ENCODE measurements at places on chromosomes 16 and 17.
A peak's percentile ranks its signal among the peaks of the same experiment; 100 is the strongest.

DNA sequence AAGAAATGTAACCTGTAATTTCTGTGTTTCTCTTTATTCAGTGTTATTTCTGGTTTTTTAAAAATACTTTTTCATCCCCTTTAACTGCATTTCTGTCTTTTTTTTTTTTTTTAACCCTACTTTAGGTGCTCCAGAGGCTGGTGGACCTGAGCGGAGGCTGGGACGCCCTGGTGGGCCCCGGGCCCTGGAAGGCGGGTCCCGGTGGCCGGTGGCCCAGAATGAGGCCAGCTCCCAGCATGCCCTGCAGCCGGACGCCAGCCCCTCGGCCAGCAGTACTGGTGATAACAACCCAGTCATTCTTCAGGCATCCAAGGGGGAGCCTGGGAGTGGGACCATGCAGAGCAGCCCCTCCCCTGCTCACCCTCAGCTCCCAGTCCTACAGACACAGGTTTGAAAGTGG is 1.5 kb downstream of the SRCAP start:
- no peak for DNase-seq

GRCh38 chr17:18928628-18929125 is 23.3 kb upstream of the SLC5A10 start:
- no peak for DNase-seq

DNA sequence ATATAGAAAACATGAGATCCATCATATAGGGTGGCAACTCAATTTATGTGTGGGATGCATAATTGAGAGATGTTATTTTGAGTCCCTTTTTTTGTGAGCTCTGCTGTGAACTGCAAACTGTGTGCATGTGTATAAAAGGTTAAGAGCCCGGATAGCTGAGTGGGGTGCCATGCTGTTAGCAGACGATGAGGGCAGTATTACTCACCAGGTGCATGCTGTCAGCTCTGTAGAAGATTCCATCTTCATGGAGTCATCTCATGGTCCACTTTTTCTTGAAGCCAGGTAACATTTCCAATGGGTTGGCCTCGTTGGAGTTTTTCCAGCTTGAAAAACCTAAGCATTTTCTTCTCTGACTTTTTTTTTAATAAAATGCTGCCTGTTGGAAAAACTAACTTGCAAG is 43.0 kb upstream of the RHBDL3 start:
- peak; percentile 6 for DNase-seq

GRCh38 chr17:12613566-12613965 is 52.1 kb upstream of the MYOCD start:
- peak; percentile 55 for DNase-seq

- no peak for DNase-seq
Observed at GRCh38 chr17:28370744-28371103, 617 bp upstream of the VTN start.

DNA sequence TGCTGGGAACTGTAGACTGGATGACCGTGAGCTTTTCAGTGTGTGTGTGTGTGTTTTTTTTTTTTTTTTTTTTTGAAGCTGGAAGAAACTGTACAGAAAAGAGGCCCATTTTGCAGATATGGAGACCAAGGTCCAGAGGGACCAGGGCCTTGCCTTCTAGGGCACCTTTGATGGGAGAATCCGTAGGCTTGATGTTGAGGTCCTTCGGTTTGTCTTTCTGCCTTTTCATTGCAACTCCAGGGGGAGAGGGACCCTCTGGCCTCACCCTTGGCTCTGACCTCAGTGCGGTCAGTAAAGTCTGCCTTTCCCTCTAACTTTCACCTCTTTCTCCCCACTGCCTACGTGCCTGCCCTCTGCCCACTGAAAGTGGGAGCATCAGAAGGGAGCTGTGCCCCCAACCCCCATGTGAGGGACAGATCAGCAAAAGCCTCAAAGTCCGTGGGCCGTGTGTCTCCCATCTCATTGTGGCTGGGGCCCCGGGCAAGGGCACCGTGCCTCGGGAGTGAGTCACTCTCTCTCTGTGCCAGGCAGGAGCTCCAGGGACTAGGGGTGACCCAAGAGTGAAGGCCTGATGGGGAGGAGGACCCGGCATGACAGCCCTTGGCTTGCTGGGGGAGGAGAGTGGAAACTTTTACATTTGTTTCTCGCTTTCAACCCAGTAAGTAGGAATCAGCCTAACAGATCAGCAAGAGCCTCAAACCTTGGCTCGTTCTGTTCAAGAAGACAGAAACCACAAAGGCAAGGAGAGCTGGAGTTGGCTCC is 123.6 kb downstream of the CMIP start:
- DNase-seq: peak; percentile 93

- no peak for DNase-seq
Observed at GRCh38 chr17:79651761-79652160, 40.9 kb upstream of the RBFOX3 start.

GRCh38 chr16:89687092-89687940 is 827 bp downstream of the CDK10 start:
- peak; percentile 47 for DNase-seq

GRCh38 chr17:5591966-5592365 is 7.7 kb upstream of the NLRP1 start:
- no peak for DNase-seq

DNA sequence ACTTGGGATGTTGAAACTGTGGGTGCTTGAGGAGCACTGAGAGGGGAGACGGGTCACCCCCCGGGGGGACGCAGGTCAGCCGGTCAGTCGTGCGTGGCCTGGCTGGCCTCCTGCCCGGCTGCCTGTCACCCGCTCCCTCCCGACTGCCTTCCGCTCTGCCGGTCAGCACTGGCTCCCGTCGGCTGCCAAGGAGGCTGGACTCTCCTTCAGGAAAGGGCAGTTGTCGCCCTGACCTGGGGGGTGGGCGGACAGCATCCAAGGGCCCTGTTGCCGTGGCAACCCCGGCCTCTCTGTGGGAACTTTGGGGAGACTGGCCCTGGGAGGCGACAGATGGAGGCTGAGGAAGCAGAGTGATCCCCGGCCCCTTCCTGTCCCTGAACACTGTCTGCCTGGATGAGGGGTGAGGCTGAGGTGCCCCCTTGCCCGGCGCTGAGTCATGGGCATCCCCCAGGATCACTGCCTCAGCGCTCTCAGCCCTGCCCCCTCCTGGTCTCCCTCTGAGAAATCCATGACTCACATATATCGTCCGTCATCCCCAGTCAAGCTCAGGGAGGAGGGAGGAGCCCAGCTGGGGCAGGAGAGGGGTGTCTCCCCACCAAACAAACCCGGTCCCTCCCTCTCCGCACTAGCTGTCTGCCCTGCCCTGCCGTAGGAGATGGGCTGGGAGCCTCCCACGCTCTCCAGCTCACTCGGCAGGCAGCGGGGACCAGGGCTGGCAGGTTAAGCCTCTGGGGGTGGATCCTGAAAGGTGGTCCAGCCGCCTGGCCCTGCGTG is at the start of gene ADGRG1:
TSS of gene ADGRG1 (plus strand) at position 623 of the 774 bp plus-strand sequence. CDS start 21,658 bp downstream, outside the sequence.
- DNase-seq: peak; percentile 96

DNA sequence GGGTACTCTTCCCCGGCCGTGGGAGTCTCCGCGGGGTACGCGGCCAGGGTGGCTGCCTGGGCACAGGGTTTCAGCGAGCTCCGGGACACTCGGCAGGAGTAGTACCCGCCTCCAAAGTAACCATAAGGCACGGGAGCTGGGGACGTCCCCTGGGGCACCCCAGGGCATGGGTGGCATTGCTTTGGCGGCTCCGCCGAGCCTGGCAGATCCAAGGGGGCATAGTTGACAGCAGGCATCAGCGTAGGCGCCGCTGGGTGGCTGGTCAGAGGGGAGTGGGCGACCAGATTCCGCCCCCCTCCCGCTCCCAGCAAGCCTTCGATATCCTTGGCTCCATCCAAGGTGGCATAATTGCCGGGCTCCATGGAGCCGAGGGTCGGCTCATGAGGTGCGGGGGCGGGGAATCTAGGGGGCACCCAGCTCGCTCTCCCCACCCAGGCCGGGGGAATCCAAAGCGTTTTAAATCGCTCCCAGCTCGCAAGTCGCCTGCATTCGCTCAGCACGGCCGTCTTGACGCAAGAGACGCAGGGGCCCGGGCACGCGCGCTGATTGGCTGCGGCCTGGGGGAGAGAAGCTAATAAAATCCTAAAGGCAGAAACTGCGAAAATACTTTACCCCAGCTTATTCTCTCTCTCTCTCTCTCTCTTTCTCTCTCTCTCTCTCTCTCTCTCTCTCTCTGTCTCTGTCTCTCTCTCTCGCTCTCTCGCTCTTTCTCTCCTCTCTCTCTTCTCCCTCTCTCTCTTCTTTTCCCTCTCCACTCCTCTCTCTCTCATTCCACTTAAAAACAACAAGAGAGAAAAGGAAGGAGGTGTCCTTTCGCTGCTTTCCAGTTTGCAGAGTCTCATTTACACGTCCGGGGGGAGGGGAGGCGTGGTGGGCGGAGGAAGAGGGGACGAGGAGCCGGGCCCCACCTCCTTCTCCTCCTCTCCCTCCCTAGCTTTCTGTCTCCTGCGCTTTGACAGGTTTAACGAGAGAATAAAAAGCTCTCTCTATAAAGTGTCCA is at the start of gene HOXB13:
TSS of gene HOXB13 (minus strand) at position 519 of the 1,000 bp plus-strand sequence. CDS start at position 362, 157 bp downstream.
- peak; percentile 63 for DNase-seq

- DNase-seq: no peak
Observed at GRCh38 chr17:78996781-78997201, 12.8 kb downstream of the CANT1 start.

GRCh38 chr16:85274501-85274900 is 162.2 kb upstream of the CIBAR2 start:
- no peak for DNase-seq

GRCh38 chr17:66560691-66561090 is 258.3 kb downstream of the PRKCA start:
- no peak for DNase-seq

Data from AG08395 (cell line).